ENCODE measurements at places on chromosomes 1 and 21.

- no peak for DNase-seq
These were observed 93.9 kb downstream of the KCTD3 start for GRCh38 chr1:215661033-215661432.

DNA sequence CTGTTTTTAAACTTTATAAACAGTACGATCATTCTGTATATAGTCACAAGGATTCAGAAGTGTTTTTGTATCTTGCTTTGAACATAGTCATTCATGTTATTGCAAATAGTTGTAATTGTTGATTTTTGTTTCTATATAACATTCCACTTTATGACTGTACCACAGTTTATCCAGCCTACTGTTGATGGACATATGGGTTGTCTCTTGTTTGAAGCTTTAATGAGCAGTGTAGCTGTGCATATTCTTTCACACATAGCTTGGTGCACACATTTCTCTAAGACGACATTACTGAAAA is 6.1 kb downstream of the CD101 start:
- no peak for DNase-seq

- peak; percentile 46 for DNase-seq
These were observed 6.0 kb upstream of the LRRC71 start for GRCh38 chr1:156914440-156914856.

- no peak for DNase-seq
These were observed 93.4 kb upstream of the CSF3R start for GRCh38 chr1:36576118-36576517.

DNA sequence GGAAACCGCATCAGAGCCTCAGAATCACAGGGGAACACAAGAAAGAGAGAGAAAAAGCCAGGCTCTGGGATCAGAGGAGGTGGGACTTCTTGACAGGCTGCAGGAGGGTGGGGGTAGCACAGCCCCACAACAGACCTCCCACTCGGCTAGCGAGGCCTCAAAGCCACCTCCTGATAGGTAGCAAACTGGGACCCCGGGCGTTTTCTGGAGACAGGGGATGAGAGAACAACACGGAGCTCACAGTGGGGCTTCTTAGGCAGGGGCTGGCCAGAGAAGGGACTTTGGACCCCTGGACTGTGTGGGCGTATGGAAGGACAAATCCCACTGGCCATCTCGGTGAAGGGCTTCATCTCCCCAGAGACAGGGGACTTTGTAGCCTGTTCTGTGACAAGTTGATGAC is 116.3 kb downstream of the AJAP1 start:
- DNase-seq: no peak

DNA sequence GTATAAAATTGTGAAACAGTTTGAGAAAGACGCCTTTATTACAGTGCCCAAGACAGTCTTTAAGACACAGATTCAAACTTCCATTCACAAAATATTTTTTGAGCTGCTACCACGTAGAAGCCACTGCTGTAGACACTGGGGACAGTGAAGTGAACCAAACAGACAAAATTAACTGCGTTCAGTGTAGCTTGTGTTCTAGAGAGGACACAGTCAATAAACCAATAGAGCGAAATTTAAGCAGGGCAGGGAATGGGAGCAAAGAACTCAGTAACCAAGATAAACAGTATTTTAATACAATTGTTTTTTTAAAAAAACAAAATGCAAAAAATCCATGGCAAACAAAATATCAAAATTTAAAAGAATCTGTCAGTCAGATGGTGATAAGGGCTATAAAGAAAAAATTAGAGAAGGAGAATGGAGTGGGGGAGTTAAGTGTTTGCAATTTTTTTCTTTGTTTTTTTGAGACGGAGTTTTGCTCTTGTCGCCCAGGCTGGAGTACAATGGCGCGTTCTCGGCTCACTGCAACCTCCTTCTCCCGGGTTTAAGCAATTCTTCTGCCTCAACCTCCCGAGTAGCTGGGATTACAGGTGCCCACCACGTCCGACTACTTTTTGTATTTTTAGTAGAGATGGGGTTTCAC is 719 bp upstream of the PARS2 start:
- no peak for DNase-seq

- peak; percentile 13 for DNase-seq
These were observed at the start of gene NFIA for GRCh38 chr1:61082311-61083012. Gene NFIA (plus strand): TSS chr1:61082561.

DNA sequence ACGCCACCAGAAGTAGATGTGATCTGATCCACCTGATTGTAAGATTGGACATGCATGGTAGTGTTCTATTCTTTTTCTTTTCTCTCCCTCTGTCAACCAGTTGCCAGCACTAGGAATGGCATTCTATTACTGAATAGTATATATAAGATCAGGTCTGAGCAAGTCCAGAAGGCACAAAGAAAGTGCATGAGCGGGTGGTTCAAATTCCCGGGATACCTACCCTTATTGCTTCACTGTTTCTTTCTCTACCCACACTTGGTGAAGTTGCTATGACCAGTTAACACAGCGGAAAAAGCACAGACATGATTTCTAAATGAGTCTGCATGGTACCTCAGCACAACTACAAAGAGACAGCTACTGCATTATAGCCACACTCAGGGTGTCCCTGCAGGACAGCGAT is 64.0 kb downstream of the SLC9A1 start:
- DNase-seq: no peak

- DNase-seq: no peak
These were observed 40.4 kb upstream of the LDLRAP1 start for GRCh38 chr1:25502957-25503356.

- DNase-seq: no peak
These were observed 131.6 kb upstream of the IVNS1ABP start for GRCh38 chr1:185448591-185449186.

GRCh38 chr1:215518594-215518993 is 48.5 kb upstream of the KCTD3 start:
- no peak for DNase-seq

Measured in T1000 (cell line).